Gastrocnemius medialis (tissue), 4 donors: ENCODE measurements at places on chromosomes 3 and 15.

GRCh38 chr15:72770673-72771328 is 12.8 kb downstream of the ADPGK start:
- H3K4me1 ChIP-seq, result no peaks in the 10 kb centered on the region
- peaks cover 79% of the 10 kb centered on the region for H3K36me3 ChIP-seq
- H3K27ac ChIP-seq, result no peak overlapping the region
- H3K4me3 ChIP-seq, result no peak overlapping the region
- H3K27me3 ChIP-seq, result no peaks in the 10 kb centered on the region

DNA sequence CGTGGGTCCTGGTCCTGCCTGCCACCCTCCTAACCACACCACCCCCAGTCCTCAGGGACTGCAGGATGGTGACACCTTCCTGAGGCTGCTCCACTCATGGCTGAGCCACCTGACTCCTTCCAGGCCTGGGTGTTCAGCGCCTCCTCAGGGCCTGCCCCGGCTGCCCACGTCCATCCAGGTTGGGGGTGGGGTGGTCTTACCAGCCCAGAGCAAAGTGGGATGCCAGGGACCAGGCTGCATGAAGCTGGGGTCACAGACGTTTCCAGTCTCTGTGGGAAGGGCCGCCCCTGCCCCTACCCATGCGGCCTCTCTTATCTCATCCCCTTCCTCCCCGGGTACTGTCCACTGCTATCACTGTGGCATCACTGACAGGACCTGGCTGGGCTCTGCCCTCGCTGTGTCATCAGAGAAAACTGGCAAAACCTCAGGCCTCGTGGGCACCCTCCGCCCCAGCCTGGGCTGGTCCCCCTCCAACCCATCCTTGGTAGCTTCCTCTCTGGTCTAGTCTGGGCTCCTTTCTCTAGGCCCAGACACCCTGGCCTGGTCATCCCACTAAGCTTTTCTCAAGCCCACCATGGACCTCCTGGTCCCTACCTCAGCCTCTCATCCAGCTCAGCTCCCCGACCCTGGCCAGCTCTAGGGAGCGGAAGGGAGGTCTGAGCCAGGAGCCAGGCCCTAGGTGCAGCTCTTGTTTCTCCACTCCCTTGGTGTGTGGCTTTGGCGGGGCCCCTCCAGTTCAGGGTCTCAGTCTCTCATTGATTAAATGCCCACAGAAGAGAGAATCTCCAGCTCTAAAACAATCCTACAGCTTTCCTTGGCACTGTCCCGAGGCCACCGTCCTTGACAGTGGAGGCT is 32.9 kb downstream of the WNT7A start:
- no peak overlapping the region for H3K4me3 ChIP-seq
- no peaks in the 10 kb centered on the region for H3K36me3 ChIP-seq
- no peak overlapping the region for H3K27ac ChIP-seq
- DNase-seq, result no peak

- H3K36me3 ChIP-seq, result no peaks in the 10 kb centered on the region
- DNase-seq, result peak; percentile 64
- no peak overlapping the region for H3K27ac ChIP-seq
- no peaks in the 10 kb centered on the region for H3K27me3 ChIP-seq
- H3K4me3 ChIP-seq, result no peak overlapping the region
These were observed 69.7 kb downstream of the GAP43 start for GRCh38 chr3:115692887-115693524.

- H3K36me3 ChIP-seq, result no peaks in the 10 kb centered on the region
- DNase-seq, result no peak
- no peaks in the 10 kb centered on the region for H3K27me3 ChIP-seq
- H3K4me1 ChIP-seq, result no peaks in the 10 kb centered on the region
These were observed 13.5 kb upstream of the TTBK2 start for GRCh38 chr15:42933886-42934667.

DNA sequence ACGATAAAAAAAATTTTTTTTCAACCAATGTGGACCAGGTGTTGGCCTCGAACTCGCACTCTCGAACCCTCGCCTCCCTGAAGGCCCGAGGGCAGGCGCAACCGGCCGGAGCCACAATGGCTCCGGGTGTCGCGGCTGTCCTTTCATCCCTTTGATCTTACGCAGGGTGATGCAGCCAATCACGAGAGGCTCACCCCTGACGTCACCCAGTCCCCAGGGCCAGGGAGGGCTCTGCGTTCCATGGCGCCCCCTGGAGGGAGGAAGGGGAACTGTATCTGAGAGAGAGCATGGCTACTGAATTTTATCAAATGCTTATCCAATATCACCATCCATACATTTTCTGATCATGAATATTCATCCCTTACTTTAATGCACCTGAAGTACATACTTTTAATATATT is 15.4 kb upstream of the GMNC start:
- no peak overlapping the region for H3K4me3 ChIP-seq
- H3K4me1 ChIP-seq, result no peaks in the 10 kb centered on the region
- no peak overlapping the region for H3K27ac ChIP-seq
- no peaks in the 10 kb centered on the region for H3K27me3 ChIP-seq
- no peaks in the 10 kb centered on the region for H3K36me3 ChIP-seq

DNA sequence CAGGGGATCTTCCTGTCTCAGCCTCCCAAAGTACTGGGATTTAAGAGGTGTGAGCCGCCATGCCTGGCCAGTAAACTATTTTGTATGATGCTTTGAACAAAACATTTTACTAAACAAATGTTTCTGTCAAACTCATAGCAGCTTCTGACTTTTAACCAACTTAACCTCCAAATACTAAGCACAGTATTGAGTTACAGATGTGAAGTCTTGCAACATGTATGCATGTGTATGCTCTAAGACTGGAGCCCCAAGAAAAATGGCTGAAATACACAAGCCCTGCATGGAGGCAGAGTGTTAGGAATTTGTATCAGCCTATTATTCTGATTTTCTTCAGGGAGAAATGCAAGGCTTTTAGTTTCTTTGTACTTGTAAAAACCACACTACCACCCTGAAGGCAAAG is 137.1 kb downstream of the CBLB start:
- H3K27me3 ChIP-seq, result no peaks in the 10 kb centered on the region
- no peak overlapping the region for H3K4me3 ChIP-seq
- DNase-seq, result no peak
- H3K36me3 ChIP-seq, result no peaks in the 10 kb centered on the region

GRCh38 chr3:11287404-11287803 is 15.2 kb downstream of the ATG7 start:
- DNase-seq, result no peak
- no peaks in the 10 kb centered on the region for H3K27me3 ChIP-seq
- peaks cover 52% of the 10 kb centered on the region for H3K4me1 ChIP-seq

- H3K27me3 ChIP-seq, result no peaks in the 10 kb centered on the region
- H3K27ac ChIP-seq, result peak overlapping the region; percentile 7
- H3K4me3 ChIP-seq, result no peak overlapping the region
- peaks cover 38% of the 10 kb centered on the region for H3K4me1 ChIP-seq
These were observed 71.0 kb downstream of the WWTR1 start for GRCh38 chr3:149586871-149587270.

DNA sequence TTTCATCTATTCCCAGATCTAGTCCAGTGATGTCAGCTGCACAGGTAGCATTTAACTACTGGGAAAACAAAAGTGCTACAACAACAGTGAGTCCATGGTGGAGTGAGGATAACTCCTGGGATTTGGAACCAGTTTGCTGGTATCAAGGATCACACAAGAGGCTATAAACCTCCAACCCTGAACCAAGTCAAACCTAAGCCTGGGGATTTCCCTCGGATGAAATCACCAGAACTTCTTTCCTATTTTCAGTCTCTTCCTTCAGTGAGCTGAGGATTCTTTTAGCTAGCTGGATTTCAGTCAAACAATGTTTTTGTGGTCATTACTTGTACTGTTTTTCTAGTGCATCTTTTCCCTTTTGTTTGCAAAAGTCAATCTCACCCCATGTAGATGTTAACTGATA is 31.5 kb downstream of the SEC22C start:
- no peaks in the 10 kb centered on the region for H3K27me3 ChIP-seq
- H3K4me3 ChIP-seq, result no peak overlapping the region
- peaks cover 22% of the 10 kb centered on the region for H3K36me3 ChIP-seq
- DNase-seq, result no peak
- no peak overlapping the region for H3K27ac ChIP-seq
- H3K4me1 ChIP-seq, result peaks cover 5% of the 10 kb centered on the region

DNA sequence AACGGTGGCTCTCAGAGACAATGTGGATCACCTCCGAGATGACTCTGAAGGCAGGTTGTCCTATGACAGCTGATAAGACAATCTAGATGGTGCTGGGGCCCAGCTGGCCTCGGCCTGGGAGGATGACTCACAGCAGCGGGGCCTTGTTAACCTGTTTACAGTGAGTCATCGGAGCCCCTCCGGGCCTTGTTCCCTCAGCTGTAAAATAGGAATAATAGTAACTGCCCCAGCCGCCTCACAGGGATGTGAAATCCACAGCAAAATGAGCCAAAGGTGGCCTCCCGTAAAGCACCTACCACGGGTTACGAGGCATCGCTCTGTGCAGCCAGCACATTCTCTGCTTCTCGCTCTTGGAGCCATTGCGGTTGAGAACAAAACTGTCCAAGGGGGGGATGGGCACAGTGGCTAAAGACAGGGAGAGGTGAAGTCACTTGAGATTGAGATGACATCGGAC is 88.6 kb upstream of the RASGRF1 start:
- DNase-seq, result no peak
- H3K4me3 ChIP-seq, result no peak overlapping the region
- no peaks in the 10 kb centered on the region for H3K27me3 ChIP-seq
- H3K36me3 ChIP-seq, result no peaks in the 10 kb centered on the region

DNA sequence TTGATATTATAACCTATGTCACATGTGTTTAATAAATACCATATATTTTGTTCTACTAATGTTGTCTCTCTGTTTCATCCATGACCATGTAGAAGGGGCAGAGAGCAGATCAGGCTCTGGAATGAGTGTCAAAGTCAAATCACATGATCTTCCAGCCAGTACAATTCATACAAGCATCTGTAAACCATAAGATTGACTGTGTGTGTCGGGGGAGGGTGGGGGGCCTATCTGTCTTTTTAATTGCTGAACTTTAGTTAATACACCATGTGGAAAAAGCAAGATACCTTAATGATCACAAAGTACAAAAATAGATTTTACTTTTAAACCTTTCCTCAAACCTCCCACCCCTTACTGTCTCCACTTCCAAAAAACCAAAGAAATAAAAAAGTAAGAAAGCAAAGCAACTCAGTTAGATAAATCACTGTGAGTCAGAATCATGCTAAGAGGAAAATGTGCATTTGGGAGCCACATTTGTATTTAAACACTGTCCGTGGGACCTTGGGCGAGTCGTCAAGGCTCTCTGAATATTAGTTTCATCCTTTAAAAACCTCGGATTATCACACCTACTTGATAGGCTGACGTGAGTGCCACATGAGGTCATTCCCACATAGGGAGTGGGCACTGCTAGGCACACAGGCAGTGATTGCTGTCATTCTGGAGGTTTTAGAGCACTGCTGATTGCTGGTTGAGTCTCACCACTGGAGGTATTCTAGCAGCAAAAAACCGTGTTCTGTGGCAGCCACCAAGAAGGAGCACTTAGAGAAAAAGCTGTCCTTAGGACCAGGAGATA is 21.0 kb upstream of the POLR2M start:
- H3K36me3 ChIP-seq, result no peaks in the 10 kb centered on the region
- no peak overlapping the region for H3K4me3 ChIP-seq
- no peak overlapping the region for H3K27ac ChIP-seq
- H3K4me1 ChIP-seq, result no peaks in the 10 kb centered on the region
- H3K27me3 ChIP-seq, result no peaks in the 10 kb centered on the region
- no peak for DNase-seq

DNA sequence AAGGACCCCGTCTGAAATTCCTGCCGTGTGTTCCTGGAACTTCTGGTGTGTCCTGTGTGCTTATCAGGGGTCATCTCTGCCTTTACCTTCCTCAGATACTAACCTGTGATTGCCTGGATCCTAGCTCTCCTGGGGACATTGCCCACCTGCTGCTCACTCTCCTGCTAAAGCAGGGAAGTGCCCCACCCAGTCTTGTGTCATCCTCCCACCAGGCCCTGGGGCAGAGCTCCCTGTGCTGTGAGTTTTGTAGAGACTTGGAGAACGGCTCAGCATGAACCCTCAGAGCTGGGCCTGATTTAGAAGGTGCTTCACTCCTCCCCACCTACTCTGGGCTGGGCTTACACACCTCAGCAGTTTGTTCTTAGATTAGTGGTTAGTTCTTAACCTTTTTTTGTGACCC is 3.8 kb upstream of the TMEM44 start:
- no peaks in the 10 kb centered on the region for H3K27me3 ChIP-seq
- peaks cover 20% of the 10 kb centered on the region for H3K36me3 ChIP-seq
- H3K4me1 ChIP-seq, result peaks cover 4% of the 10 kb centered on the region
- H3K27ac ChIP-seq, result no peak overlapping the region
- no peak overlapping the region for H3K4me3 ChIP-seq

- H3K36me3 ChIP-seq, result no peaks in the 10 kb centered on the region
- no peak for DNase-seq
- H3K4me1 ChIP-seq, result no peaks in the 10 kb centered on the region
These were observed 1.2 kb upstream of the ARHGEF26 start for GRCh38 chr3:154119951-154120350.

GRCh38 chr3:134824791-134825190 is 29.7 kb downstream of the EPHB1 start:
- H3K4me3 ChIP-seq, result no peak overlapping the region
- H3K36me3 ChIP-seq, result no peaks in the 10 kb centered on the region
- no peaks in the 10 kb centered on the region for H3K27me3 ChIP-seq
- H3K4me1 ChIP-seq, result peaks cover 17% of the 10 kb centered on the region

DNA sequence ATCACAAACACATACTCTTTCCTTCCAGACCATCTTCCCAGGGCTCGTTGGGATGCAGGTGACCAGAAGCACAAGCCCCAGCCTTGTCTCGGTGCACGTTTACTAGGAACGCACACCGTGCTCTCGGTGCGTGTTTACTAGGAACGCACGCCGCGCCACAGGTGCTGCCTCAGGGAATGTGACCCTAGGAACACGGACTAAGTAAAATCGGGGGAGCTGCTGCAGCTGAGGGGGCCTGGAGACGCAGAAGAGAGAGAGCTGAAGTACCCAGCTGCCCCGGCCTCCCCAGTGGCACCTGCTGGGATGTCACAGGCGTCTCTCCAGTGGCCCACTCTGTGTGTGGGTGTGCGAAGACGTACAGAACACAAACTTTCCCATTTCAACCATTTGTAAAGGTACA is 91.0 kb upstream of the SNRPA1 start:
- H3K27me3 ChIP-seq, result no peaks in the 10 kb centered on the region
- H3K27ac ChIP-seq, result no peak overlapping the region
- H3K36me3 ChIP-seq, result no peaks in the 10 kb centered on the region
- no peak for DNase-seq

DNA sequence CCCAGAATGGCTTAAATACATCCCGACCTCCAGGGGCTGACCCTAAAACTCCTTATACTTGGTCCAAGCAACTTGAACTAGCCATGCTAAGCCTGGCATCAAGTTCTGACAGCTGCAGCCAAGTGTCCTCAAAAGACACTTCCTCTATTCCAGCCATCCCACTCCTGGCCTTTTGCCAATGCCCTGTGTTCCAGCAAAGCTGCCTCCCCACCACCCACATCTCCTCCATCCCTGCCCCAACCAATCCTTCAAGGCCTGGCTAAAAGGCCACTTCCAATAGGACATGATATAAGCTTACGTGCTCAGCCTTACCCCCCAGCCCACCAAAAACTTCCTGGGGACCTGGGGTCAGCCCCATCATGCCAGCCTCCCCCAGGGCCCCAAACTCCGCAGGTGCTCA is 40.9 kb downstream of the SEMA3G start:
- H3K4me3 ChIP-seq, result no peak overlapping the region
- peaks cover 21% of the 10 kb centered on the region for H3K4me1 ChIP-seq
- DNase-seq, result no peak
- no peak overlapping the region for H3K27ac ChIP-seq
- no peaks in the 10 kb centered on the region for H3K27me3 ChIP-seq
